ENCODE measurements at places on chromosomes 12 and 14.

DNA sequence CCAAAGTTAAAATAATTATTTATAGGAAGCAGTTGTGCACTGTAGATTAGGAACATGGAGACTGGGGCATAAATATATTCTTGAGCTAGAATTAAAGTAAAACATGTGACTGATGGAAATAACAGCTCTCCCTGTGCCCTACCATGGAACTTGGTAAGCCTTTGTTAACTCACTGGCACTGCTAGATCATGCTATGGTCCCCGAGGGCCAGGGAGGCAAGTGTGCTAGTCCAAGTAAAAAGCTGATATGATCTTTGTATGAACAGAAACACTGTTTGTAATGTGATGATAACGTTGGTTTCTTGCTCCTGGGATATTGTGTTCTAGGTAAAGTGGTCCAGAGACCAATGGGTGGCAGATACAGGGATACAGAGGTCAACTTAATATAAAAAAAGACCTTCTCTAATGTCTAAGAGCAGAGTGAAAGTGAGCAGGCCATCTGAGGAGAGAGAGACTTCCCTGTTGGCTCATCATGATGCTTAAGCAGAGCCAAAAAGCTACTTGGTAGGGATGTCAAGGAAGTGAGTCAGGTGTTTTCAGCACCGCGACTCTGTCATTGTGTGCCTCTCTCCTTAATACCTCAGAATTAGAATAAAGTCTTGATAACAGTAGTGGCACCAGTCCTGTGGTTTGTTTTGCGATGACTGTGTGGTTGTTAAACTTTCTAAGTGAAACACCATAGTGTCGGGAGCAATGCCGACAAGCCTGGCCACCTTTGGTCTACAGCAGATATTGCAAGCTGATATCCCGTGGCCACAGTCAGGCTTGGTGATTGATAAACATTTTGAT is 27.6 kb downstream of the BICD1 start:
- DNase-seq: peak; percentile 91

GRCh38 chr14:72543341-72543740 is 350.6 kb downstream of the DPF3 start:
- DNase-seq: no peak

GRCh38 chr14:61701946-61702345 is 6.6 kb downstream of the HIF1A start:
- DNase-seq: no peak

DNA sequence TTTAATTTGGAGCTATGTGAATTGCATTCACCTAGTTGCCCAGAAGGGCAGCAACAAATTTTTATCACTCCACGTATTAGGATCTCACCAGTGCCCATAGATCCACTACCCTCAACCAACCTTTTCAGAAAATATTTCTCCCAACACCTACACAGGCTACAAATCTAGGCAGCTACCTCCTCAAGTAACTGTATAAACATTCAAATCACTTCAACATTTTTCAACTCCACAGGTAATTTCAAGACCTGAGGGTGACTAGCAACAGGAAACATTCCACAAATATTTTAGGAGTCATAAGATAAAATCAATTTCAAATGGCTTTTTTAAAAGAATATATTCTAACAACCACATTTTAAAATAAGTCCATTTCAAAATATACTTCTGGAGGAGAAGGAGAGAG is 12.9 kb downstream of the PHLDA1 start:
- DNase-seq: no peak

DNA sequence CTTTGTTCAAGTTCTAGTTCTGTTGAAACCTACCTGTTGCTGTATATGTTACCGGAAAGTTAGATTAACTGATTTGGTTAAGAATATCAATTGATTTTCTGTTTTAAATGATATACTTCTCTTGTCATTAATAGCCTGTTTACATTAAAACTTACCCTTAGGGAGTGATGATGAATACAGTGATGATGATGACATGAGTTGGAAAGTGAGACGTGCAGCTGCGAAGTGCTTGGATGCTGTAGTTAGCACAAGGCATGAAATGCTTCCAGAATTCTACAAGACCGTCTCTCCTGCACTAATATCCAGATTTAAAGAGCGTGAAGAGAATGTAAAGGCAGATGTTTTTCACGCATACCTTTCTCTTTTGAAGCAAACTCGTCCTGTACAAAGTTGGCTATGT is 33.0 kb downstream of the CAND1 start:
- no peak for DNase-seq

DNA sequence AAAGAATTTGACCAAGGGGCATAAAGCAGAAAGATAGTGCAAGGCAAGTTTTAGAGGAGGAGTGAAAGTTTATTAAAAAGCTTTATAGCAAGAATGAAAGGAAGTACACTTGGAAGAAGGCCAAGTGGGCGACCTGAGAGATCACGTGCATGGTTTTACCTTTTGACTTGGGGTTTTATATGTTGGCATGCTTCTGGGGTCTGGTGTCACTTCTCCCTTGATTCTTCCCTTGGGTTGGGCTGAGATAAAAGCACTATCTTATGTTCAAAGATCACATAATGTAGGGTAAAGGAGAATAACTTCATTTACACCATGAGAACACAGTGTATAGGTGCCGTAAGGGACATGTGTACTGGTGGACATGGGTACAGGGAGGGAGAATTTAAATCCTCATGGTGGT is 17.7 kb upstream of the TMEM30B start:
- DNase-seq: no peak

DNA sequence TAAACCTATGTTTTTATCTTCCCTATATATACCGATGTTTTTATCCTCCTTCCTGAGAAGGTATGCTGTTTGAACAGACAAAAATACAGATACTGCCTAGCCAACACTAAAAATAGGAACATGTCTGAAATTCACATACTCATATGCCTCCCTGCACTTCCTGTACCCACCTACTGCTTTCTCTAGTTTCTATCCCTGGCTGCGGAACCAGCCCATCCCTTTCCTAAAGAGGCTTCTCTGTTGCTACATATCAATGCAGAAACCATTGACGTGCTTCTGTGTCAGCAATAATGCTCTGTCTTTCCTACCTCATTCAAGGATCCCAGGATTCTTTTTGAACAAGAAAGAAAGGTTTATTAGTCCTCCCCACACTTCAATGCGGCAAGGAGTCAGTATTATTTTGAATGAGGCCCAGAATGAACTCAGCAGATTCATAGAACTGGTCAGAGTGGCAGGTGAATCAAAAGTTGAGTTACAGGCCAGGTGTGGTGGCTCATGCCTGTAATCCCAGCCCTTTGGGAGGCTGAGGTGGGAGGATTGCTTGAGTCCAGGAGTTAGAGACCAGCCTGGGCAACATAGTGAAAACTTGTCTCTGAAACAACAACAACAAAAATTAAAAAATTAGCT is 67.8 kb upstream of the NAP1L1 start:
- DNase-seq: peak; percentile 12

DNA sequence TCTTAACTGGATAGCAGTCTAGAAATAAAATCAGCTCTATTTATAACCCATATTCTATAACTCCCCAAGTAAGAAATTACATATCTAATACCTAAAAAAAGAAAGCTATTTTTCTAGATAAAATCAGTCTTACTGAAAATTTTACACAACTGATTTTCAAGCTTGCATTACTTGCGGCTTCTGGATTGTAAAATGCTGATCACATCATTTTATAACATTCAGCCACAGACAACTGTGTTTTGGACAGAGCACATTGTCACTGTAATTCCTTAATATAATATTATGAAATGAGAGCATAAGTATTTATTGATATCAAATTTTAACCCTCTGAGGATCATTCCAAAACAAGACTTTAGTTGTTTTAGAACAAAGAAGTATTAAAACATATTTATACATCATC is 78.5 kb upstream of the ARID2 start:
- DNase-seq: no peak

DNA sequence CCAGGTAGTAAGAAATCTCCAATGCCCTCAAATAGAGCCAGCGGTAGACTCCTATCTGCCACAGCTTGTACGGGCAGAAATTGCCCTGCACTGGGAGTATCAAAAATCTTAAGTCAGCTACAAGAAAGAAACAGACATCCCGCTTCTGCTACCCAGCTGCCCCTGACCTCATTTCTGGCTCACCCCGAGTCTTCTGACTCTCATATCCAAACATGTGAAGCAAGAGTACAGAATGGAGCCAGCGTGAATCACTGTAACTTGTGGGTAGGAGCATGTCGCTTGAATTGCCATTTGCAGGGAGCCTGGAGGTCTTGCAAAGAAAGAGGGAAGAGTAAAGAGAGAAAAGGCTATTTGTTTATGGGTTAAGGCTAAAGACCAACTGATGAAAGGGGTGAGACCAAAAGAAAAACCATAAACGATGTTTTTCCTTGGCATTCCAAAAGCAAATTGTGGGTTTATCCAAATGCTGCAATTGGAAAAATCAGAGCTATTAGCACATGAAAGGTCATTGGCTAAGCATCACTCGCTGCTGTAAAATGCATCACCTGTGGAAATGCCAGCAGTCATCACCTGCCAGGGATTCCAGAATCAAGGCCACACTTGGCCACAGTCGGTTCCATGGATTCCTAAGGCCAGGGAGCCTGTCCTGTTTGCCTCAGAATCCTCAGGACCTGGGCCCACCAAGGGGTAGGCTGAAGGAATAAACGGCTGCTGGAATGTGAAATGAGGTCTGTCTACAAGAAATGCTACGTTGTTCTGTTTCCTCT is 86.6 kb downstream of the FOXN3 start:
- no peak for DNase-seq

DNA sequence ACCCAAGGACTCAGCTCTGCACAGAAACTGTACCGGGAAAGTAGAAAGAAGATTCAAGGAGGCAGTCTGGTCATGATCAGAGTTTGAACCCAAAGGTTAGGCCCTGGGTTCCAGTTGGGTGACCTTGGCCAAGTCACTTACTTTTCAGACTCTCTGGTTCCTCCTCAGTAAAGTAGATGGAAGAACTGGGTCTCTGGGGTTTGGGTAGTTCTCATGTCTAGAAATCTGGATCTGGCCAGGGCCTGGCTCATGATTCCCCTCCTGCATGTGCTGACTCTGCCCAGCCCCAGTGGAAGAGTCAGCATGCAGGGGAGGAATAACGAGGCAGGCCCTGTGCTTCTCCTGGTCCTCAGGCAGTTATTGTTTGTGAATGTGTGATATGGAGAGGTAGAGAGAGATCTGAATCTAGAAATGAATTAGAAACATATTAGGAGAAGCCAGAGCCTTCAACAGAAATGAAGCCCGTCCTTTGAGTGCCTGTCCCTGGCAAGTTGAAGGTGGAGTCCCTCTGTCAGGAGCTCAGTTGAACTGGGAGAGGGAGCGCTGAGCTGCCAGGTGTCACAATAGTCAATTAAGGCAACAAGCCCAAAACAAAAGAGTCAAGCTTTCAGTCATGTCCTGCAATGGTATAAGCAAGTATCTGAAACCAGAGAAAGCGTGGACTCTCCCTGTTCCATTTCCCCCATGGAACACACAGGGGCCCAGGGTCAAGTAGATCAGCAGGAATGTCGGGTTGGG is 131.3 kb upstream of the HIF1A start:
- DNase-seq: no peak

DNA sequence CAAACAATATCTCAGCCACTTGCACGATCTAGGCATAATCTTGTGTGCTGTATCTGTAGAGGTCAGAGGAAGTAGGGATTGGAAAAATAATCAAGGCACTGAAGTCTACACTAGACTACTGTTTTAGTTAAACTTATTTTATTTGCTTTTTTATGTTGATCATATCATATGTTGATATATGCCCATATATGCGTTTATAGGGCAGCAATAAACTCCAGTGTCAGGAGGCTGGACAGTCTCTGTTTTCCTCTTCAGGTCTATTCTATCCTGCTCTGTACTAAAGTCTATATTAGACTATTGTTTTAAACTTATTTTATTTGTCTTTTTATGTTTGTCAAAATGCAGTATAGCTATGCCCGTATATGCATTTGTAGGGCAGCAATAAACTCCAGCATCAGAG is 47.9 kb upstream of the OR4E1 start:
- DNase-seq: no peak

GRCh38 chr12:104684884-104685283 is 228.1 kb downstream of the CHST11 start:
- DNase-seq: no peak

- no peak for DNase-seq
Observed at GRCh38 chr14:103456167-103456835, 66.3 kb downstream of the CKB start.

DNA sequence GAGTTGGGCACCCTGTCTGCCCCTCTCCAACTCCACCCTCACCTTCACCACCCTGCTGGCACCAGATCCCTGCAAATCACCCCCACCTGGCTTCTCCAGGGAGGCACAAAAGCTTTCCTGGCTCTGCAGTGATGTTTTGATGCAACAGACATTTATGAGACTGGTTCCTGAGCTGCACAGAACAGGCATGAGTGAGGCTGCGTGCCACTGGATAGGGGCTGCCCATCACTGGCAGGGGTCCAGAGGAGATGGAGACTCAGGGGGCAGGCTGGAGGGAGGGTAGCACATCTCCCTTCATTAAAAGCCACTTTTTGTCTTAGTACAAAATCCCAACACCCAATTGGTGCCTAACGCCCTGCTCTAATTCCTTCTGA is 17.3 kb upstream of the ZDHHC22 start:
- no peak for DNase-seq

- no peak for DNase-seq
Observed at GRCh38 chr12:79689061-79689476, 1.7 kb downstream of the PAWR start.

DNA sequence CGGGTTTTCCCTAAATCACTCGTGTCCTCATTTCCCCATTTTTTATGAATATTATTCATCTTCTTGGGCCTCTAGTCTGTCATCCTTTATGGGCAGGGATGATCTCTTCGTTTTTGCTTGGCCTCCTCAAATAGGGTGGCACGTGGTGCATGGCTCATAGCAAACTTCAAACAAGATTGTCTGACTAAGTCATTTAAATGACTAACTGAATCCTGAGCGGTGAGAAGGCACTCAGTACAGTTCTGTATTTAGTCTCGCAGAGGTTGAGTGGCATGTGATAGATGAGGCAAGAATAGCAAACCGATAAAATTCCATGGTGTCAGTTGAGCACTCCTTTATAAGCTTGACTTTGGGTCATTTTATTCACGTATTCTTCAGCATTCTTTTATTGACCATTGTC is 5.7 kb upstream of the JDP2 start:
- no peak for DNase-seq

GRCh38 chr14:95310635-95311380 is 8.9 kb downstream of the CLMN start:
- DNase-seq: no peak

DNA sequence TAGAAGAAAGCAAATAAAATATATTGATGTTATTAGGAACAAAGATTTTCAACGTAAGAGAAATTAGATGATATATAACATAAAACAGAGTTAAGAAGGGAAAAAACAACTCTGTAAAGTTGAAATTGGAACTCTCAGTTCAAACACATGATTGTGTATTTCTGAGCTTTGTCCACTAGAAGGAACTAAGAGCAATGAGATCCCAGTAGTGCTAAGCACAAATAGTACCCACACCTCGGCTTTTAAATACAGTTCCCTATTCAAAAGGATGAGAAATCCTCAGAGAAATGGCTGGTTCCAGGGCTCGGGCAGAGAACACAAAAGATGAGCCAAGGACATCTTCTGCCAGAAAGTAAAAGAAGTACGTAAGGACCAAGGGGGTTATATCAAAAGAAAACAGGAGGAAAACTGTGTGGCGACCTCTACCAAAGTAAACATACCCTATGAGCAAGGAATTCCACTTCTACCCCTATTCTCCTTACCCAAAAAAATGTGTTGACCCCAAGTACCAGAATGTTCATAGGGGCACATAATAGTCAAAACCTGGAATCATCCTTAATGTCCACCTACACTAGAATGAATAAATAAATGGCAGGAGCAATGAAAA is 96.6 kb downstream of the SPTSSA start:
- no peak for DNase-seq
